ENCODE measurements at places on chromosomes 4 and X. TPM values are rescaled to one million over a fixed set of nuclear protein-coding genes. Genes with fewer than 3 reads are reported as not detected.

The TCEAL2 gene
- total RNA-seq = not detected

The GPAT3 gene
- total RNA-seq = 13.4 TPM

The TRIML2 gene
- total RNA-seq = not detected

The SHROOM3 gene
- total RNA-seq = 20.2 TPM

Measured in Caki2 (cell line).